ENCODE measurements at places on chromosomes 2 and 18. TPM values are rescaled to one million over a fixed set of nuclear protein-coding genes. Genes with fewer than 3 reads are reported as not detected.

The GALNT5 gene
- not detected for total RNA-seq

The MERTK gene
- total RNA-seq: 0.20 TPM

The LIMS1 gene
- total RNA-seq: 136 TPM

The ELOA2 gene
- total RNA-seq: not detected

The TWIST2 gene
- not detected for total RNA-seq

The SIX2 gene
- not detected for total RNA-seq

The LBX2 gene
- total RNA-seq: 1.8 TPM

The KLHL14 gene
- not detected for total RNA-seq

The TUBB6 gene
- 5.7 TPM for total RNA-seq

The C1QL2 gene
- not detected for total RNA-seq

The COA5 gene
- 26.3 TPM for total RNA-seq

The TRABD2A gene
- 38.3 TPM for total RNA-seq

The TTC32 gene
- 30.7 TPM for total RNA-seq

The GCC2 gene
- 60.2 TPM for total RNA-seq

The CBLN2 gene
- total RNA-seq: not detected
